ENCODE measurements at places on chromosomes 13 and 19. TPM values are rescaled to one million over a fixed set of nuclear protein-coding genes. Genes with fewer than 3 reads are reported as not detected.

TSKS gene
- total RNA-seq: 0.10 TPM

C1QTNF9 gene
- not detected for total RNA-seq

- no peak for DNase-seq
These were observed 86.2 kb upstream of the HTR2A start for GRCh38 chr13:46982856-46983582.

DNA sequence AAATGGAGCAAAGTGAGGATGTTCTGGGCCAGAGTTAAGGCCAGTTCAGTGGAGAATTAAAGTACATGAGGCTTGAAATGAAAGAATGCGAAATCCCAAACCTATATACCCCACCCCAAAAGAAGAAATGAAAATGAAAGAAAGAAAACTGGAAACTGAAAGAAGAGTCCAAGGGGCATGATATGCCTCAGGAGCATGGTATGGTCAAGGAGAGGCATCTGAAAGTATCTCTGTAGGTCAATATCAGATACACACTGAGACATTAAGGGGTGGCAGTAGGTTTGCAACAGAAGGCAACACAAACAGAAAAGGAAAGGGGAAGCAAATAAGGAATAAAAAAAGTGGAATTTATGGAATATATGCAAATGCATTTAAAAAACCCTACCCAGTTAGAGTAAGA is 166.5 kb downstream of the COG6 start:
- DNase-seq: no peak

- DNase-seq: no peak
These were observed 109.8 kb downstream of the ZIC5 start for GRCh38 chr13:99861771-99862170.

Measured in foreskin keratinocyte (primary cell).